Activated T-cell treated with anti-CD3 and anti-CD28 coated beads for 48 hours (primary cell): ENCODE measurements at places on chromosomes 3 and 15.
A peak's percentile ranks its signal among the peaks of the same experiment; 100 is the strongest.

GRCh38 chr3:167241048-167241845 lies 138.8 kb downstream of the ZBBX start:
- DNase-seq: no peak

- no peak for DNase-seq
Measured at GRCh38 chr15:90451053-90451850, 63.2 kb downstream of the IQGAP1 start.

DNA sequence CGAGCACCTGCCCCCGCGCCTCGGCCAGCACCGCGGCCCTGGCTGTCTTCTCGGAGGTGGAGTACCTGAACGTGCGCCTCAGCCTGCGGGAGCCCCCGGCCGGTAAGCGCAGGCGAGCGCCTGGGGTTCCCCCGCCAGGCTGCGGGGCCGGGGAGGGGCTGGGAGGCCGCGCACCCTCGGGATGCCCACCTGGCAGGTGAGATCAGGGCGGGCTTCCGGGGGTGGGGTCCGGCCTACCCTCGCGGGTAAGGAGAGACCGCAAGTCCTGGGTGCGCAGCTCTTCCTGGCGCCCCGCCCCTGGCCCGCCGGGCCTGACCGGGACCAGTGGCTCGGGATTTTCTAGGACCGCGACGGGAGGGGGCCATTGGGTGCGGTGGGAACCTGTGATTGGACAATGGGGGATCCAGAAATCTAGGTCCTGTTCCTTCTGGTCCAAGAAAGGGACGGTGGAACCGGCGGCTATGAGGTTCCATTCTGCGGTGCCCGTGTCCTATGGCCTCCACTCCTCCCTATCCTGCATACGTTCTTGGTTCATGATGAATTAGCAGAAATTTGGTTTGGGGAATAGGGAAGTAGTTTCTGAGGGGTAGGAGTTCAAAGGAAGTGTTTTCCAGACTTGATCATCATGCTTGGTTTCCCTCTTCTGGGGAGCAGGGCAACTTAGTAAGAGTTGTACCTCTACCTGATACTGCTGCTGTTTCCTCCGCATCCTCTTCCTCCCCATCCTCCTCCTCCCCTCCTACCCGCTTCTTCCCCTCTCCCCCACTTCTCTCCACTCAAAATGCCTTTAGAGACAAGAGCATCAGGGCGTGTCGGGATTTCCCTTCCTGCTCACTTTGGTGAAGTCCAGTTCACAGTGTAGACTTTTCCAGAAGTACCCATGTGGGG lies 808 bp downstream of the ARRDC4 start:
- no peak for DNase-seq

DNA sequence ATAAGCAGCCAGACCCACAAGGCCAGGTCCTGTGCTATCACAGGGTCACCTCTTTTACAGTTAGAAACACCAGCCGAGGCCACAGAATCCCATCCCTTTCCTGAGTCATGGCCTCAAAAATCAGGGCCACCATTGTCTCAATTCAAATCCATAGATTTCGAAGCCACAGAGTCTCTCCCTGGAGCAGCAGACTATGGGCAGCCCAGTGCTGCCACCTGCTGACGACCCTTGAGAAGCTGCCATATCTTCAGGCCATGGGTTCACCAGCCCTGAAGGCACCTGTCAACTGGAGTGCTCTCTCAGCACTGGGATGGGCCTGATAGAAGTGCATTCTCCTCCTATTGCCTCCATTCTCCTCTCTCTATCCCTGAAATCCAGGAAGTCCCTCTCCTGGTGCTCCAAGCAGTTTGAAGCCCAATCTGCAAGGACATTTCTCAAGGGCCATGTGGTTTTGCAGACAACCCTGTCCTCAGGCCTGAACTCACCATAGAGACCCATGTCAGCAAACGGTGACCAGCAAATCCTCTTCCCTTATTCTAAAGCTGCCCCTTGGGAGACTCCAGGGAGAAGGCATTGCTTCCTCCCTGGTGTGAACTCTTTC lies 39.6 kb downstream of the TGM4 start:
- DNase-seq: peak; percentile 48

GRCh38 chr15:64883100-64883581 lies 28.6 kb upstream of the ANKDD1A start:
- no peak for DNase-seq

DNA sequence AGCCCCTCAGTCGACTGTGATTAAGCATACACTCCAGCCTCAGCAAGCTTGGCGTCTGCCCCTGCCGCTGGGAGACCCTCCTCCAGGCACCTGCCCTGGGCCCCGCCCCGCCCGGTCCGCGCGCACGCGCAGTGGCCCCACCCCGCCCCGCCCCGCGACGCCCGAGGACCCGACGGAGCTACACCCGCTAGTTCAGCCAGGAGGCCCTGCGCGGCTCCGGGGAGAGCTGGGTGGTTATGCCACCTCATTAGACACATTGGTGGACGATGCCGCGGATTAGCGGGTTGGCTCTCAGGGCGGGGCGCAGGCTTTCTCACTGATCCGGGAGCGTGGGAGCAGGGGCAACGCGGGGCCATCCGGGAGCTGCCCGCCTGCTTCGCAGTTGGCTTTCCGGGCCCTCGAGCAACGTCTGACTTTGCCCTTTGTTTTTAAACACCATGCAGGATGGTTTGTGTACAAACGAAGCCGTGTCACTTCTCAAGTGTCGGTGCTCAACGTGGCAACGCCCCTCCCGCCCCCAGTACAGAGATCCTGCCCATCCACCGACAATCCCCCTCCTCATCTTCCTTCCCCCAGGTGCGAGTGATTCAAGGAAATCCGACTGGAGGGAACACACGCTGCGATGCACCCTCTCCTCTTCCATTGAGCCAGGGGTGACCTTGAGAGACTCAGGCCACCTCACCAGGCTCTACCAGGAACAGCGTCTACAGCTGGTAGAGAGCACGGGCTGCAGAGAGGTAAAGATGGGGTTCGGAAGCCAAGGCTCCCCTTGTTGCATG lies 109.3 kb downstream of the SHQ1 start:
- peak; percentile 68 for DNase-seq

DNA sequence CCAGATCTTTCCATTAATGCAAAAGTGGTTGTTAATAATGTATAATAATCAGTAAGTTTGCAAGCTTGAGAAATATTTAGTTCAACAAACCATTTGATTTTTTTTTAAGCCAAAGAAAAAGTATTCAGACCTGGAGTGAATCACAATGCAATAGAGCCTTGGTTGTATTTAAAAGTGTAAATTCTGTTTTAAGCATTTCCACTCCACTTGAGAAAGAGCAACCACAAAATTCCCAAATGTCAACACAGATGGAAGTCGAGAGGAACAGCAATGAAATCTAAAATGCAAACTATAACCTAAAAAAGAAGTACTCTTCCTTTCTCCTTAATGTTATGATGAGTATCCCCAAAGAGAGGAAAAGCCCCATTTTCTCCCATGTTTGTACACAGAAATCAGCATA lies 20.2 kb downstream of the GBE1 start:
- no peak for DNase-seq

GRCh38 chr3:152038490-152038889 lies 165.0 kb downstream of the SUCNR1 start:
- no peak for DNase-seq

DNA sequence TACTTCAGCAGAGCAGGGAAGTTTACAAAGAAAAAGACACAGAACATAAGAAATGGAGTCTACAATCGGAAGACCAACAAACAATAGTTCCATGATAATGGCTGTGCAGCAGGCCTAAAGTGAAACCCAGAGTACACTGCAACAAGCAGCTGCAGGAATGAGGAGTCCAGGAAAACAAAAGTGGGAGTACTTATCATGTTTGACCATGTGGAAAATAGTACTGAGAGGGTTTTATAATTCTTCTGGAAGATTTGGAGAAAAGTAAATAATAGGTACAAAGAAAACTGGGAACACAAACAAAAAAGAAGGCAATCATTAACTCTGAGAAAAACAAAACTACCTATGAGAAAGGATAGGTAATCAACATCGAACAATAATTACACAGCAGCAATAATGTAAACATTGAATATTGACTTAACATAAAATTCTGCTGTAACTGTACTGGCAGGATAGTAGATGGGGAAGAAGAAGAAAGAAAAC lies 87.5 kb downstream of the NEK10 start:
- DNase-seq: no peak

DNA sequence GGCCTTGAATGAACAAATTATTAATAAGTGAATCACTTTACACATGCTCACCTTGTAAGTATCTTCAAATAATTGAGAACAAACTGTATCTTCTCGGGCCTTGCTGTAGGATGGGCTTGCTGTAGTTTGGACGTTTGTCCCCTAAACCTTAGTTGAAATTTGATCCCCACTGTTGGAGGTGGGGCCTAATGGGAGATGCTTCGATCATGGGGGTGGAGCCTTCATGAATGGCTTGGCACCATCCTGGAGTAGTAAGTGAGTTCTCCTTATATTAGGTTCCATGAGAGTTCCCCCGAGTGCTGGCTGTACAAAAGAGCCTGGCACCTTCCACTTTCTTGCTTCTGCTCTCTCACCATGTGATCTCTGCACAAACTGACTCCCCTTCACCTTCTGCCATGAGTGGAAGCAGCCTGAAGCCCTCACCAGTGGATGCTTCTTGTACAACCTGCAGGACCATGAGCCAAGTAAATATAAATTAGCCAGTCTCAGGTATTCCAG lies 29.3 kb downstream of the PIGB start:
- no peak for DNase-seq

DNA sequence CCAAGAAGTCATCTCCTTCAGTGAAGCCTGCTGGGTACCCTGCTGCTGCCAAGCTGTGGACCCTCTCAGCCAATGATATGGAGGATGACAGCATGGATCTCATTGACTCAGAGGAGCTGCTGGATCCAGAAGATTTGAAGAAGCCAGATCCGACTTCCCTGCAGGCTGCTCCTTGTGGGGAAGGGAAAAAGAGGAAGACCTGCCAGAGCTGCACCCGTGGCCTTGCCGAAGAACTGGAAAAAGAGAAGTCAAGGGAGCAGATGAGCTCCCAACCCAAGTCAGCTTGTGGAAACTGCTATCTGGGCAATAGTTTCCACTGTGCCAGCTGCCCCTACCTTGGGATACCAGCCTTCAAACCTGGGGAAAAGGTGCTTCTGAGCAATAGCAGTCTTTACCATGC lies 13.7 kb upstream of the ANP32A start:
- DNase-seq: no peak

DNA sequence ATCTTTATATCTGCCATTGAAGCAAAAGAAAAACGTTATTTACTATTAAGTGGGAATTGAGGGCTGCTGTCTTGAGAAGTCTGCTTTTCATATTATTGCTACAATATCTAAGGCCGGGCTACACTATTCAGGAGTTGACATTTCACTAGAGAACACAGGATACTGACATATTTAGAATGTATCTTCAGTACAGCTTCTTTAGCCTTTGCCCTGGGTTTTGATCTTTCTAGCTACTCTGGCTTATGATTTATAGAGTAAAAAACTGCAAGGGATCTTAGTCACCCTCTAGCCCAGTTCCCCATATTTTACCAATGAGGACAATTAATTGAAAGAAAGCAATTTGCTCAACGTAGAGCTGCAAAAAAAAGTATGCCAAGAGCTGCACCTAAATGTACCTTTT lies 307.4 kb upstream of the DPPA4 start:
- DNase-seq: no peak

GRCh38 chr3:133136114-133137041 lies 98.2 kb downstream of the TMEM108 start:
- no peak for DNase-seq

DNA sequence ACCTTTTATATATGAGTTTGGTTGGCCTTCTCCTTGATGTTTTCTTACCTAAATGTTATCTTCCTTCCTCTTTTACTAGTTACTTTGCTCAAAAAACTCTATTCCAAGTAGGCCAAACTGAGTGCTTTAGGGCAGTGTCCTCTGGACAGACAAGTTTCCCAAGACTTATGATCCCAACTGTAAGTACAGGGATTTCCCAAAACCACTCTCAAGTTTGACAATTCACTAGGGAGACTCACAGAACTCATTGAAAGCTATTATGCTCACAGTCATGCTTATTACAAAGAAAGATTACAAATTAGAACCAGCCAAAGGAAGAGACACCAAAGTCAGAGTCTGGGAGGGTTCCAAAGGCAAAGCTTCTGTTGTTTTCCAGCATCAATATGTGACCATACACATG lies 534.2 kb upstream of the ALCAM start:
- DNase-seq: no peak

DNA sequence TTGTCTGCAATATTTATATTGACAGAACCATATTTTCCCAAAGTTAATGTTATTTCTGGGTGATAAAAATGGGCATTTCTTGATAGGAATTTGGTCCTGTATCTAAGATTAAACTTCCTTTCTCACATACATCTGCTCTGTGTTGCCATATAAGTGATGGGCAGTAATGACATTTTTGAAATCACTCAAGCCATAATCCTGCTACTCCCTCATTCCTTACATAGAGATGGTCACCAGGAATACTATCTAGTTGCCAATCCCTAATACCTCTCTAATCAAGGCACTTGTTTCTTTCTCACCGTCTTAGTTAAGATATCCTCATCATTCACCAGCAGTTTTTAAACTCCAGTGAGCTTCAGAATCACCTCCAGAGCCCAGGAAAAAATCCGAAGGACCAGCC lies 68.4 kb downstream of the FSIP1 start:
- DNase-seq: no peak

DNA sequence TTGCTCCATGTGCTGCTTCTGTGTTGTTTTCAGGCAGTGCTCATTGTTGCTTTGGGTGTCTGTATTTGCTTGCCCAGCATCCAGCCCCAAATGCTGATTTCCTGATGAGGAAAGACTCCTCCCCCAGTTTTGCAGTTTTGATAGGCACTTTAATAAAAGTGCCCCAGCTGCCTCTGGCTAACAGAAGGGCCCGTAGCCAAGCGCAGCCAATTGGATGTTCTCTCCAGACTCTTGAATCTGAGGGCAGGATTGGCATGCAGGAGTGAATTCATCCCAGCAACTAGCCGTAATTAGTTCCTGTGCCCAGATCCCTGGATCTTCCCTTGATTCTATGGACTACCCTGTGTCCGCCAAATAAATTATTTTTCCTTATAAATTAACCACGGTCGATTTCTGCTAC lies 14.8 kb upstream of the SEMA5B start:
- DNase-seq: no peak

DNA sequence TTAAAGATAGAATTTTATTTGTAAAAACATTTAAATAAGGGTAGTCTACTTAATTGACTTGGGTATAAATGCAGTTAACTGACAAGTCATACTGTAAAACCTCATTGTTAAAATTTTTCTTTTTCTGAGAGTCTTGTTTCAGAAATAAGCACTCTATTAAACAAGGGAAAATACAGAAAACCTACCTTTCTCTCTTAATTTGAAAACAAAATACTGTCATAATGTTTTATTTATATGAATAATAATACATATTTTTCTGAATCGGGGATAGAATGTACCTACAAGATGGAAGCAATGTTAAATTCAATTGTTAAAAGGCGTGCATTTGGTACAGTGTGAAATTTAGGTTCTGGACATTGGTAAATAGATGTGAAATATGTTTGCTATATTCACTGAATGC lies 17.8 kb downstream of the ZIC1 start:
- DNase-seq: no peak

DNA sequence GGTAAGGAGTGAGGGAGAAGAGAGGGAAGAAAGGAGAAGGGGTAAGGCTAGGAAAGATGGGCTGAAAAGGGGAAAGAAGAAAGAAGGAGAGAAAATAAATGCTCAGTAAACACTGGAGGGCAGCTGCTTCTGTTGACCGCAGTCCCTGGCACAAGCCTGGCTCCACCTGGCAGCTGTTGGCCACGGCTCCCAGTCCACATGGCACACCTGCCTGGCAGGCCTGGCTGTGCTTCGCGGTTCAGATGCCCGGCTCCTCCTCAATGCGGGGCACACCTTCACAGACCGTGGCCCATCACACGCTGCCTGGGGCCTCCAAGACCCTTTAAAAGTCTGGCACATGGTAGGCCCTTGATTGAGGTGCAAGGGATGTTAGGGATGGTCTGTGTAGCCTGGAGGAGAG lies 516.8 kb upstream of the PROK2 start:
- no peak for DNase-seq

- no peak for DNase-seq
Measured at GRCh38 chr15:73930790-73931281, 4.6 kb downstream of the LOXL1 start.
